ENCODE measurements at places on chromosomes 3 and 15. TPM values are rescaled to one million over a fixed set of nuclear protein-coding genes. Genes with fewer than 3 reads are reported as not detected.

GRCh38 chr3:78645628-78646310 lies 1122.0 kb downstream of the ROBO1 start:
- no peak for DNase-seq

Gene KLHL40
- not detected for total RNA-seq

Gene EXOG
- total RNA-seq, result 14.7 TPM

DNA sequence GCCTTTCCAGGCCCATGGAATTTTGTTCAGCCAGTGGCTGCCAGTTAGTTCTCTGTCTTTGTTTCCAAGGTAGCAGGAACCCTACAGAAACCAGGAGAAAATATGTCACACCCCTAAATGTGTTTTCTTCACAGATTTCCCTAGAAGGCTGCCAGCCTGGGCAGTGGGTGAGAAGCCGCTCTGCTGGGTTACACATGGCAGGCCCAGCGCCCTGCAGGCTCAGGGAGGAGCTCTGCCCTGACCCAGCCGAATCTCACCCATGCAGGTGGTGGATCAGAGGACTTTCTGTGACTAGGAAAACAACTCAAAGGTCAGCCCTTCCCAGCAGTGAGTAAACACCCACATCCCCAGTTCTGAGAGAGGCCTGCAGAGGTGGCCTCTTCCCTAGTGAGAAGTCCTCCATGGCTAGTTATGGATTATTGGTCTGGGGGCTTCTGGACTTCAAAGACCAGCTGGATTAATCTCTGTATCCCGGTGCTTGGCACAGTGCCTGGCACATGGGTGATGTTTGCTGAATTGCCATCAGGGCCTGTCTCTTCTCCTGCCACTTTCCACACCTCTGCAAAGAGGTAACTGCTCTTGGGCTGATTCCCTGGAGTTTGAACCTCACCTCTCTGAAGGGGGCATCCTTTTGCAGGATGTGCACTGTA lies 34.7 kb upstream of the BDH1 start:
- no peak for DNase-seq

Gene LRRIQ4
- not detected for total RNA-seq

- DNase-seq, result no peak
Measured at GRCh38 chr3:39065197-39065596, 13.4 kb downstream of the WDR48 start.

Gene GNAT1
- total RNA-seq, result not detected

- no peak for DNase-seq
Measured at GRCh38 chr15:46855388-46855787, 861.9 kb upstream of the SEMA6D start.

Data from posterior vena cava (tissue), 2 donors.